ENCODE measurements at places on chromosomes 1 and 21.

DNA sequence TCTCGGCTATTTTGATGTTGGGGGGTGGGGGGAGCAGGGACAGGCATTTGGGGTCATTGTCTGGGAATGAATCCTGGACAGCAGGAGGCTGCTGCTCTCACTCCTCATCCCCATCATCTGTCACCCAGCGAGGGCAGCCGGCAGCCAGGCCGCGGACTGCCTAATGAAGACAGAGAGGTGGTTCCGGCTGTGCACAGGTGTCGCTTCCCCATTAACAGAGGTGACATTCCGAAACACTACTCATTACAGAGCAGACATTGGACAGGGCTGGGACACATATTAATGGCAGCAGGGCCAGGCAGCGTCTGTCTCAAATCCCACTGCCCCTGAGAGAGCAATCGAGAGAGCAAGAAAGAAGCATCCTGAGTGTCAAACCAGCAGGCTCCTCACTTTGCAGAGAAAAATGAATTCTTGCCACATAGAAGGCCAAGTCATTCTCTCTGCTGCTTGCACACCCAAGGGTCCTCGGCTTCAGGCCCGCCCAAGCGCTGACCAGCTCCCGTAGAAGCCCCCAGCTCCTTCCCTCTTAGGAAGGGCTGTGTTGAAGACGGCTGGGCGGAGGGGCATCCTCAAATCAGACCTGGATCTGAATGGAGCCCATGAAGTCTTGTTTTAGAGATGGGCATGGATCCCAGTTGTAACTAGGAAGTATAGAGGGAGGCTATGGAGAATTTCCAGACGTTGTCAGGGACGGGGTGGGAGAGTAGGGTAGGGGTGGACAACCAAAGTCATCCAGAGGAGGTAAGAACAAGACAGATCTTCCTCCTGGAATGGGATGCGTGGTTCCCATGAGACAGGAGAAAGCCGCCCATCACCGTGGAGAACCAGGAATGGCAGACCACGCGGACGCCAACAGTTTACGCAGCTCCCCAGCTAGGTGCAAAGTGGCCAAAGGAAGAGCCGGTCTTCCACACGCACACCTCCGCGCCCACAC is 8.2 kb upstream of the LEMD1 start:
- DNase-seq = no peak

DNA sequence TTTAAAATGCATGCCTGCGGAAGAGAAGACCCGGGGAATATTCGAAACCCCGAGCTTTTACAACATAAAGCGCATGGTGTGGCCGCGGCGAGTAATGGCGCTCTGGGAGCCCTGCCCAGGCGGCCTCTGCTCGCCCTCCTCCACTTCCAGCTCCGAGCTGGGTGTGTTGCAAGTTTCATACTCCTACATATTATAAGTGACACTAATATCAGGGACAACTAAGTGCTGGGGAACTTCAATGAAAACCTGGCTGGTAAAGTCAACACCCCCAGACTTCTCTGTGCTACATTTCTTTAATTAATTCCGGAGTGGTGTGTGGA is 11.8 kb downstream of the SIM2 start:
- DNase-seq = no peak

- DNase-seq = no peak
Measured at GRCh38 chr1:221530791-221531190, 211.1 kb downstream of the DUSP10 start.

DNA sequence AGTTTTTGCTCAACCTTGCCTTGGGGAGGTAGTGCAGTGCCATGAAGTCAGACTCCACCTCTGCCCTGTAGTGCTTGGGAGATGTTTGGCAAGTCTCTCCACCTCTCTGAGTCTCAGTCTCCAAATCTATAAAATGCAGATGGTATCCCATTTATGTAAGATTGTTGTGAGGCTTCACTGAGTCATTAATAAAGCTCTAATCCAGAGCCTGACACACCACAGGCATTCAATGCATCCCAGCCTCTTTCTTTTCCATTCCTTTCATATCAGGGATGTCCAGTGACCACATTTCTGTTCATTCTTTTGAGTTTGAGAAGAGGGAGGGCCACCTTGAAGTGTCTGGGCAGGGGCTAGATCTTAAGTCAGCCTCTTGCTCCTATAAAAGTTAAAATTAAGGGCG is 37.6 kb upstream of the LMO4 start:
- no peak for DNase-seq

DNA sequence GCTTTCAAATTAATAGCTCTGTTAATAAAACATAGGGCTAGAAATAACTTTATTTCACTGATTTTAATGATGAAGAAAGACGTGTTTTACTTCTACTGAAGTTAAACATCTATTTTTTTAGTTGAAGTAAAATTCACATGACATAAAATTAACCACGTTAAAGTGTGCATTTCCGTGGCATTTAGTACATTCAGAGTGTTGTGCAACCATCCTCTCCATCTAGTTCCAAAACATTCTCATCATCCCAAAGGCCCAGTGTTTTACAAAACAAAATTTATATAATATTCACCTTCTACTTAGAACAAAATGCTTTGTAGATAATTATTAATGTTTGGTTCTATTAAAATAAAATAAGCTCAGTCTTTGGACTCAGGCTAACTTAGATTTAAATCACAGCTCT is 108.5 kb upstream of the GNG12 start:
- no peak for DNase-seq

DNA sequence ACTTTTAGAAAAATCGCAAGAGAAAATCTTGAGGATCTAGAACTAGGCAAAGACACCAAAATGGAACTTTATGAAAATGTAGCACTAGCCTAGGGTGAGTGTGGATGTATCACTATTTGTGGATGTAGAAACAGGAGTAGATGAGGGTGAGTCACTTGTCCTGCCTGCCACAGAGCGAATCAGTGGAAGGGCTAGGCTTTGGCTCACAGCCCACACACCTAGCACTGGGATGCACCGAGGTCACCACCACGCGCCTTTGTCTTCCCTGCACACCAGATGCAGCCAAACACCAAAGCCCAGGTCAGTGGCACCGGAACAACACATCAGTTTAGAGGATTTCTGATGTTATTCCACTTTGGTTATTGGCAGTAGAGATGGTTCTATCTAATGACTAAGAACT is 38.2 kb downstream of the PKNOX1 start:
- no peak for DNase-seq

DNA sequence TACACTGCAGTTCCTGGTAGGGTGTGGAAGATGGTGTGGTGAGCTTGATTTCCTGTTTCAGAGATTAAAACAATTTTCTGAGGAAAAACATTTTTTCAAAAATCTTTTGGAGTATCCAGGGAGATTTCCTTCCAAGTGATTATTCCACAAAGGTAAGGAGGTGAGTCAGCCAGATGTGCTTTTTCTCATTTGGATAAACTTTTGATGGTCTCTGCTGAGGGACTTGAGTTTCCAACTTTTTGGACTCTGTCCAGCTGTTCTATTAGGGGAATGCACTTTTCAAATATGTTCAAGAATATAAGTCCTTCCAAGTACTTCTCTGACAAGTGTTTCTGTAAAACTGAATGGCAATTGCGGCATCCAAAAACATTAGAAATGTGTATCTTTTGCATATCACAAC is 628.8 kb upstream of the ADAMTS5 start:
- DNase-seq = no peak

DNA sequence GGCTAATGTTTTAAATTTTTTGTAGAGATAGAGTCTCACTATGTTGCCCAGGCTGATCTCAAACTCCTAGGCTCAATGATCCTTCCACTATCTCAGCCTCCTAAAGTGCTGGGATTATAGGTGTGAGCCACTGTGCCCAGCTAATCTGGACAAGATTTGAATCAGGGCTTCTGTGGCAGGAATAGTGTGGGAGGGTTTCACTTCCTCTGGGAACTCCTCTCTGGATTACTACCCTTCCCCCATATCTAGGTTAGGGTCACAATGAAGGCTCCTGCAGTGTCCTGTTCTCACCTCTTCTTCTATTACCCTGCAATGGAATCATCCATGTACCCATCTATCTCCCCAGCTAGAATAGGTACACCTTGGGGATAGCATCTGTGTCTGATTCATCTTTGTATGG is 133.6 kb upstream of the RAB4A start:
- no peak for DNase-seq

DNA sequence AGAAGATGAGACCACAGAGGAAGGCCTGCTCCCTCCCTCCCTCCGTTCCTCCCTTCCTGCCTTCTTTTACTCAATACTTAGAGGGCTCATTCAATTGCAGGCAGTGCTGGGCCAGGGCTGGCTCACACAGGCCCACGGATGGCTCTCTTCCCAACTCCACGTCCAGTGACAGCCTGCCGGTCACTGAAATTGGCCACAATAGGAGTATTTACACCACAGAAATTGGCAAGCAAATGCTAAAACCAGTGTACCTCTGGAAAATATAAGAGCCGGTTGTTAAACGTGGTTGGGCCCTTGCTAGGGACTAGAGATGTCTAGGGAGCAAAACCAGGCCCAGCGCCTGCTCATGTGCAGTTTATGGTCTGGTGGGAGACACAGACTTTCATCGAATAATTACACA is 72.4 kb upstream of the TMEM51 start:
- no peak for DNase-seq

DNA sequence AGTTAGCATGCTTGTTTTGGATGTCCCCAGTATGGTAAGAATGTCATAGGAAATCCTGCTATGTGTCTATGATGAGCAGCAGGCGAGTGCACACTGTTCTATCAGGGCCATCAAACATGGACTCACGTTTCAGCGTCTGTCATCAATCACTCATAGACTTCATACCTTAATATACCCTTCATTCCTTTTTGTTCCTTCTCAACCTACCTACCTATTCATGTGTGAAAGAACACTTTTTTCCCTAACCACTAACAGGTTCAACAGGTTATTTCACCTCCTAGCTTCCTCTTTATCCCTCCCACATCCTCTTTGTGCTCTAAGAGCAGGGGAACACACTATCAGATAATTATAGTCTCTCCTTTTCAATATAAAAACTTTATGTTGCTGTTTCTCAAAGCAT is 300.6 kb downstream of the TM2D1 start:
- no peak for DNase-seq

DNA sequence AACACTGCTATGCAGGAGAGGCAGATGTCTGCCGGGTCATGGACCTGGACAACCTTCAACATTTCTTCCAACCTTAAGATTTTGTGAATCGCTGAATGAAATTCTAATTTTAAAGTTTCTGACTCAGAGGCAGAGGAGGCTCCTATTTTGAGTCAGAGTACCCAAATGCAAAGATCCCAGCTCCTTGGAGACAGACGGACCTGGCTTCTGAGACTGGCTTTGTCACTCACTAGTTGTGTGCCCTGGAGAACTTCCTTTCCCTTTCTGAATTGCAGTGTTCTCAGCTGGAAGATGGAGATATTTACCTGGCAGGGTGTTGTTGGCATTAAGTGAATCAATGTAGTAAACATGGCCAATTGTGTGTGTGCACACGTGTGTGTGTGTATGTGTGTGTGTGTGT is 51.9 kb downstream of the IER5 start:
- no peak for DNase-seq

DNA sequence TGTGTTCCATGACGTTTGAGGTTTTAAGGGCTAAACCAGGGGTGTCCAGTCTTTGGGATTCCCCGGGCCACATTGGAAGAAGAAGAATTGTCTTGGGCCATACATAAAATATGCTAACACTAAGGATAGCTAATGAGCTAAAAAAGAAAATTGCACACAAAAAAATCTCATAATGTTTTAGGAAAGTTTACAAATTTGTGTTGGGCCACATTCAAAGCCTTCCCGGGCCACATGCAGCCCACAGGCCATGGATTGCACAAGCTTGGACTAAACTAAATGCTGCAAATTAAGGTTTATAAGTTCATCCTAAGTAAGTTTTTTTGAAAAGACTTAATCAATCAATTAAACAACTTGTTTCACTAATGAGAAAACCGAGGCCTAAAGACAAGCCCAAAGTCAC is 21.9 kb downstream of the NIBAN1 start:
- DNase-seq = no peak

DNA sequence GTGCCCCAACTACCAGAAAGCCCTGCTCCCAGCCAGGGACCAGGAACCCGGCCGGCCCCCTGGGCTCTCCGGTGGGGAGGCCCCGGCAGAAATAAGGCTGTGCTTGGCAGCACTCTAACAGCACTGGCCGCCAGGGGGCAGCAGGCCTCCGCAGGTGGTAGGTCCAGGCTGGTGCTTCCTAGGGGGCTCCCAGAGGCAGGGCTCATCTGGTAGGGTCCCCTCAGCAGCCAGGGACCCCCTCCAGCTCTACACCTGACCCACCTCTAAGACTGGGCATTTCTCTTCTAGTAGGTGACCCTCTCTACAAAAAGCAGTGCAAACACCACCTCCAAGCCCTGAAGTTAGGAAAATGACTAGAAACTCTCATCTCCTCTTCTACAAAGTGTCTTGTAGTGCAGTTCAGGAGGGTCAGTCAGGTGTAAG is 85.6 kb downstream of the STUM start:
- DNase-seq = peak; percentile 34

GRCh38 chr1:61403679-61404596 is 321.0 kb downstream of the TM2D1 start:
- DNase-seq = peak; percentile 85

DNA sequence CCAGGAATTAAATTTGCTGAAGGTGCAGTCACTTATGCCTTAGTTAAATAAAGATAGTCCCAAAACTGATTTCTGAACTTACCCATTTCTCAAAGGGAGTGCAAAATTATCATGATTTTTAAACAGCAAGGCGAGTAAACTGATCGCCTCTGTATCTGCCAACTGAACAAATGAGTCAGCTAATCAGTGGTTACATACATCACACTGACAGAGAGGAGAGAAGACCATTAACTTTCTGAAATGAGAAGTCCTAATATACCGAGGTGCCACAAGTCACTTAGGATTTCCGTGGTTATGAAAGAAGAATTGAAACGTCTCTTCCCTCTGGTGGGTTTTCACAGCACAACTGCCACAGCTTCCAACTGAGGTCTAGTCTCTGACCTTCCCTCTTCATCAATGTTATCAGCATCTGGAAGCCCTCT is 400.7 kb downstream of the SMYD3 start:
- no peak for DNase-seq

GRCh38 chr1:246420300-246420699 is 86.8 kb downstream of the SMYD3 start:
- no peak for DNase-seq

DNA sequence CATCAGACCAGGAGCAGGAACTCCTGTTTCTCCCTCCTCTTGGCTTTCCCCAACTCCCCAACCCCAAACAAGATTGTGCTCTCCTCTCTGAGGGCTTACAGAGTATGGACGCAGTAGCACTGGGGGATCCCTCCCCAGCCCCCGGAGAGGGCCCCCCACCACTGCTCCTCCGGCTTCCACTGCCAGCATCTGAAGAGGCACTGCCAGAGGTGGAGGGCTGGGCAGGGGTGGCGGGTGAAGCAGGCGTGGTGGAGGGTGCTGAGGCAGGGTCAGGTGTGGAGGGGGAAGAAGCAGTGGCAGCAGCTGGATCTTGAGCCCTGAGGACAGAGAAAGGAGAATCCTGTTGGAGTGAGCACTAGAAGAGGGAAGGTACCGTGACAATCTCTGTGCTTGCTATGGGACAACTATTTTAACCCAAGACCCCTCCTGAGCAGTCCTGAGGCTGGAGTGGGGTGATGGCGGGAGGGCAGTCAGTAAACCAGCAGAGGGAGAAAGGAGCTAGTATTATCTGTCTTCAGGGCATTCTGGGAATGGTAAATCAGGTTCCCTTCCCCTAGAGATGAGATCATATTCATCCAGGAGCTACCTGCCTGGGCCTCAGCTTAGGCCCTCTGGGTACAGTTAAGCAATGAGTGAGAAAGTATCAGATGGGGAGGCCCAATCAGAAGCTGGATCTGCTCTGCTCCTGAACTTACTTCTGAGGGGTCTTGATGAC is 2.4 kb downstream of the UBQLN4 start:
- DNase-seq = no peak

GRCh38 chr1:160675641-160676410 is 29.0 kb upstream of the SLAMF1 start:
- peak; percentile 78 for DNase-seq
